SK-N-MC (cell line): ENCODE measurements at places on chromosomes 2 and 18.

DNA sequence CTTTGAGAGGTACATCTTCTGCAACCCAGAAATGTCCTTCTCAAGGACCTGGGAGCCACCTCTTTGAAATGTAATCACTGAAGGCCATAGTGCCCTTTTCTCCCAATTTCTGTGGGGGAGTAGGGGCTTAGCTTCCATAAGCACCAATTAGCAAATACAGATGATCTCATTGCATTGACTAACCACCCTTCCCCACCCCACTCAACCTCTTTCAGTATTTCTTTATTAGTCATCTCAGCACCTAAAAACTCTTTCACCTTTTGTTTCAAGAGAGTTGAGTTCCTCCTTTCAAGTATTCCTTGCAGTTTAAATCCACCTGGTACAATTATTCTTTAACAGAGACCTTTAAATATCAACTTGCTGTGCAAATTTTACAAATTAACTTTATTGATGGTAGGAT, 1011.8 kb upstream of the CDH2 start:
- DNase-seq = no peak

DNA sequence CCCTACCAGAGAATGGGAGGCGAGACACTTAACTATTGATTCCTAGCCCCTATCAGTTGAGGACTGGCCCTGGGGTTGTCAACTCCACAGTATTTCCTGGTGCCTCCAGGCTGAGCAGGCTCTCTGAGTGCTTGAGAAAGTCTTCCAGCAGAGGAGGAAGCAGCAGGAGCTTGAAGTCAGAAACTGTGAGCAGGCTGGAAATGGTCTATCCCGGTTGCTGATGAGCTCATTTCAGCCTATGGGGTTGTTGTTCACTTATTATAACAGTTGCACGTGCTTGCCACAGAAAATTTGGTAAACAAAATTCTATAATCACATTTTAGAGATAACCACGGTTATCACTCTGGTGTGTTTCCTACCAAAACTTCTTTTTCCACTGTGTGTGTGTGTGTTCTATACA, 254.7 kb upstream of the THUMPD2 start:
- no peak for DNase-seq

GRCh38 chr18:49510393-49511115, 23.5 kb upstream of the C18orf32 start:
- no peak for DNase-seq

GRCh38 chr18:23568281-23569138, 17.8 kb downstream of the NPC1 start:
- DNase-seq = no peak

DNA sequence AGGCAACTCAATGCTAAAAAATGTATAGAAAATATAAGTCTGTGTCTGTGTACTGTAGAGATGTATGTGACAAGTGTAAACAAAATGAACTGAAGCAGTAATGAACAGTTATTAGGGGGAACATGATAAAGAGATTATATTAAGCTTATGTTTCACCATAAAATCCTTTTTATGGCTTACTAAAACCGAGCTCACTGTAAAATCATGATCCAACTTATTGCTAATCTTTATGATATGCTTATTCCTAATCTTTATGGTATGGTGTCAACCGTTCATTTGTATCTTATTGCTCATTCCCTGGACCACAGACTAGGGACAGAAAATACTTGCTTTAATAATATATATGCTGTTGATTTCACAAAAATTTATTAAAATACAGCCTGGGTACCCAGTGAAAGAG, 62.1 kb downstream of the TNFRSF11A start:
- no peak for DNase-seq

DNA sequence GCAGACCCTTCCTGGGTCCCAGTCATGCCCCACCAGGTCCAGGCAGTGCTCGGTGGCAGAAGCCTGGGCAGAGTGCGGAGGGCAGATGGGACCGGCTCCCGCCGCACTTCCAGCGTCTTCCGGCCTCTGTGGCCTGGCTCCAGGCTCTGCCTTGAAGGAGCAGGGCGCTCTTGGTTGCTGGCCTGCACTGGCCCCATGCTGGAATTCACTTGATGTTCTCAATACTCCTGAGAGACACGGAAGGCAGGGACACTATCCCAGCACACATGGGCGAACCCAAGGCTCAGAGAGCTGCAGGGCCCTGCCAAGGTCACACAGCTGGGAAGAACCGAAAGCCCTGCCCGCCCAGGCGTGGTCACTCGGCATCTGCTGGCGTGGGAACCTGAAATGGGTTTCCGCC, 87.6 kb upstream of the ODC1 start:
- DNase-seq = no peak

- DNase-seq = no peak
Measured at GRCh38 chr2:197878792-197879191, 74.4 kb downstream of the PLCL1 start.

DNA sequence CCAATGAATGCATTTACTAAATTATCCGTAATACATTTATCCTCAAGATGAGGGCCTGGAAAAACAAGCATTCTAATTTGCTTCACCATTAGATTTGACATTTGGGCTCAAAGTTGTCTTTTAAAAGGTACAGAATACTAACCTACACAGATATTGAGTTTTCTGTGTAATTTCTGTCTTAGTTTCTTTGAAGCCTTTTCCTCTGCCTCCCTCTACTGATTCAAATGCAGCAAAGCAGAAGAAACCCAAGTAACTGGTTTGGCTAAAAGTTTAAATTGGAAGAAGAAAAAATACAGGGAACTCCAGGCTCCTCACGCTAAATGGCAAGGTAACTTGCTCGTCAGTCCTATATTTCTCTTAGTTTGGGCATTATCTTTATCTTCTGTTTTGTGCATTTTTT, 53.3 kb upstream of the SLC5A7 start:
- DNase-seq = no peak

DNA sequence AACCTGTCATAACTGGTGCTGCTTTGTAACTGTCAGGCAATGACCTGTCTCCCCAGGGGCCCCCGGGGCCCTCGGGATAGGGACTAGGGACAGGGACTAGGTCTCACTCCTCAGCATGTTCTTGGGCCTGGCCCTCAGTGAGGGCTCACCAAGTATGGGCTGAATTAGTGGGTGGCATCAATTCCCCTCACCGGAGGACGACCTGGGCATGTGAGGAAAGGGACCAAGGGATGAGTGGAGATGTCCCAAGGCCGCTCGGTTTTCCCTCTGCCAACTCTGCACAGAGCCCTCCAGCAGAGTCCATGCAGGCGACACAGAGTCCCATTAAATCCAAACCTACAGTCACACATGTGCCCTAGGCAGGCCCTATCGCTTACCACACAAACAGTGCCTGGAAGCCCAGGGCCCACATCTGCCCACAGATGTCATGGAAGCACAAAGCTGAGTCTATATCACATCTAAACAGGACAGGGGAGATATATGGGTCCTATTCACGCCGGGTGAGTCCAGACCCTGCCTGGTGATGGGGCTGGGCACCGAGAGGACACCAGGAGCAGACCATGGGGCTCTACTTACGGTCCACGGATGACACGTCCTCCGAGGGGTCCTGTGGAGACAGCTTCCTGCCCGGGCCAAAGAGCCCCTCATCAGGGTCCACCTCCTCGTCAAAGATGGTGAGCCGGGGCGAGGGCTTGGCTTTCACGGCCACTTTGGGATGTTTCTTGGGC, 26.6 kb downstream of the HS1BP3 start:
- DNase-seq = no peak

GRCh38 chr2:226892729-226893128, 56.9 kb downstream of the RHBDD1 start:
- no peak for DNase-seq

DNA sequence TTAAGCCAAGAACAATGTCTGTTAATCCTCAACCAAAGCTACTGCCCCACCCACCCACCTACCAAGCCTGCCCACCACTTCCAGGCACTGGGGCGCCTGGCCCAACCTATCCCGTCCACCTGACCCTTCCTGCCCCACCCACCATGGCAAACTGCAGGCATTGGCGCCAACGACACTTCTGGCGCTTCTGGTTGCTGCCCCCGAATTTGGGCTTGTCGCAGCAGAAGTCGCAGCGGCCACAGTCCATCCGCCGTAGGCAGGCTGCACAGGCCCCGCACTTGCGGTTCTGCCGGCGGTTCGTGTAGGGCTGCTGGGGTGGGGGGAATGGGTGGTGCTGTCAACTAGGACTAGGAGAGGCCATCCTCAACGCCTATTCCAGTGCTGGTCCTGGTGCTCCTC, 7.3 kb downstream of the MBD1 start:
- DNase-seq = no peak

GRCh38 chr2:44707945-44708660, 233.4 kb upstream of the SIX3 start:
- DNase-seq = no peak

DNA sequence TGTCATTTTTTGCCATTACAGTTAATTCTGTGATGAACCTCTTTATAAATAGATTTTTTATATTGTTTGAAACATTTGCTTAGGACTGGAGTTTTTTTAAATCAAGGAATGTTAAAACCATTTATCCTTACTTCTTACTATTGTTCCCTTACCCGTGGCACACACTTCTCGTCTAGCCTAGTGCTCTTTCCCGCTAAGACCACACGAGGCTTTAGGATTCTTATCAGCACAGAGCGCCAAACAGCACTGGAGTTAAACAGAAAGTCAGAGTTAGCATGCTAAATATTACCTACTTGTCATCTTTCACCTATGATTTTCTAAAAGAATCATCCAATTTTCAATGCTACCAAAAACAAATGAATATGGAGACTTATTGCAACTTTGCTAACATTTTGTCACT, 112.6 kb downstream of the TMEFF2 start:
- DNase-seq = no peak

DNA sequence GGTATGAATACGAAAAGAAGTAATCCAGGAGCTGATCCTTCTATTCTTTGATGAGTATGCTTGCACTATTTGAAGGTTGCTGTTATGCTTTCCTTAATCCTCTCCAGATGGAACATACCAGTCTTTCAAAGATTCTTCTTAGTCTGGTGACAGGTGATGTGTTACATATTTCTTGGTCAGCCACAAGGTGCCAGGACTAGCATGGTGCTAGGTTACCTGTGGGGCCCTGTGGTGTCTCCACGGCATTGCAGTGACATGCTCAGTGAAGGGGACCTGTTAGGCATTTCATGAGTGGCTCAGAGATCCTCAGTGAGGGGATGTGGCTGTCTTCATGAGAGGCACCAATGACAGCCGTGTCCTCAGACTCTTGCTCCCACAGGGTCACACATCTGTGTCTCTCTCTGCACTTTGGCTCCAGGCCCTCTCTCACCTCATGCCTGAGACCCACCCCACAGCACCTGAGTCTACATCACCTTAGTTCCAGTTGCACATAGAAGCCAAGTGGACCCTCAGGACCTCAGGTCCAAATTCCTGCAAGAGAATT, 13.1 kb upstream of the RAB31 start:
- no peak for DNase-seq

GRCh38 chr2:60216452-60216995, 336.9 kb downstream of the BCL11A start:
- DNase-seq = no peak

DNA sequence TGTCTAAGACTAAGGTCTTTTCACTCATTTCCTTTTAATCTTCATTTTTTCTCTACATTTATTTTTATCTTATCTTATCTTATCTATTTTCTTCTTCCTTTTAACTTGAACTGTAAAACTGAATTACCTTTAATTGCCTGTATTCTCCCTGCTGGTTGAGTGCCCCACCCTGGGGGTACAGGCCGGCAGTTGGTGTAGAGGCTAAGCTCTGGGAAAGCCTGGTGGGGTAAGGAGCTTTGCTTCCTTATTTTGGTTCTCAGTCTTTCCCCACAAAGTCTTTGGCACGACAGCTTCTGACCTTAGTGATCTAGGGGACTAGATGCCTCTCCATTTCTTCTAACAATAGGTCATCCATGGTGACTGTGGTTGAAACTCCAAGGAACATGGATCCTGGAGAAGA, 26.8 kb upstream of the HAAO start:
- DNase-seq = no peak

GRCh38 chr18:79043288-79043687, 25.9 kb upstream of the ATP9B start:
- no peak for DNase-seq

- DNase-seq = no peak
Measured at GRCh38 chr2:238260883-238261282, 21.0 kb upstream of the HES6 start.

- no peak for DNase-seq
Measured at GRCh38 chr2:215528555-215528954, 92.7 kb upstream of the FN1 start.

DNA sequence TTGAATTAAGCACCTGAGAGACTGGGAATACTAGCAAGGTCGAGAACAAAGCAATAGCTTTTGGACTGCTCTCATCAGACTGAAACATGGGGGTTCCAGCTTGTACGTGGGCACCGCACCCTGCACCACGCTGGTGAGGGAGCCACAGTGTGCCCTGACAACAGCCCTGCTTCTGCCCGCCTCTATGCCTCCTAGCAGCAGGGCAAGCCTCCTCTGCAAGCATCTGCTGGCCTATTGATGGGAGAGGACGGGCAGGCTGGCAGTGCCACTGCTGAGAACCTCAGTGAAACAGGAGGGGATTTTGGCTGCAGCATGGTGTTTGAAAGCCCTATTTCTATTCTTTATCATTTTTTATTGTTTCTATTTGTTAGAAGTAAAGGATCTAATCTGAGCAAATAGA, 146.1 kb upstream of the OTOS start:
- DNase-seq = no peak

DNA sequence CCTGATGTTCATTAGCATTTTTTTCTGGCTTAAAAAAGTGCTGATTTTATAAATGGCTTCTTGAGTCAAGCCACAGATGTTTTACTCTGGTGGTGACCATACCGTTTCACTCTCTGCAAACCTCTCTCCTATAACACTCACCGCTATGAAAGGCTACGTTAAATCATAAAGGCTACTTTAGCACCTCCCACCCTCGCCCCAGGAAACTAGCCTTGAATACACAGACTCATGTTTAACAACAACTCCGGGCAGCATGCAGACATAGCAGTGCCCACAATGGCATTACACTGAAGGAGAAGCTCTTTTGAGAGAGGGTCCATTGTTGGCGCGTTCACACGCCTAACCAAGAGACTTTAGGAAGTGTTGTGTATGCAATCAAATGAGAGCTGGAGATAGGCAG, 5.6 kb downstream of the MYT1L start:
- DNase-seq = no peak

- no peak for DNase-seq
Measured at GRCh38 chr2:218123986-218124385, 1.8 kb upstream of the CXCR2 start.

DNA sequence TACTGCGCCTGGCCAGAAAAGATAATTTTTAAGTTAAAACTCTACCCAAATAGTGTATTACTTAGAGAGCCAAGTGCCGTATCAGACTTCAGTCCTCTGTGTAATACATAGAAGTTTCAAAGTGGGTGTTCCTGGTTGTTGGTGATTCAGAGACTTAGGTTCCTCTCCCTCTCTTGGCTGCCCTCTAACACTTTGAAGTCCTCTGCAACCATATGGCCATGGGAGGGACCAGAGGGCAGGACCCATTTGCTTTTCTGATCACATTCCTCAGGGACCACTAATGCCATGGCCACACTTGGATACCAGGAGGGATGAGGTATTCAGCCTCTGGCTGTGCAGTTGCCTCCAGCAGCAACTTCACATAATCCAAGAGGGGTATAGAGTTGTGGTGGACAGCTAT, 131.5 kb downstream of the CAPN13 start:
- no peak for DNase-seq
